ENCODE measurements at places on chromosomes 13 and 19.

GRCh38 chr13:49569993-49570689 is 15.2 kb downstream of the RCBTB1 start:
- DNase-seq, result no peak

DNA sequence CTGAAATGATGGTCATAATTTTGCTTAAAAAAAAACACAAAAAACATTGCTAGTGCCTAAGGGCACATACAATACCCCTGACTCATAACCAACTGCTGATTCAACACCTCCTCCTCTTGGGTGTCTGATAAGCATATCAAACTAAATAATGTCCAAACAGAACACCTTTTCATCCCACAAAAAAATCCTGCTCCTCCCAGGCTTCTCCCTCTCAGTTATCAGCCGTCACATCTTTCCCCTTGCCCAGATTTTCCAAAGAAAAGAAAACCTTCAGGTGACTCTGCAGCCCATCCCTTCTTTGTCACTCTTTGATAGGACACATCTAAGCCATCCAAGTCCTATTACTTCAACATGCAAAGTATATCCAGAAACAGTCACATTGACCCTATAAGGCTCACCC is 46.9 kb downstream of the ABCC4 start:
- DNase-seq, result no peak

DNA sequence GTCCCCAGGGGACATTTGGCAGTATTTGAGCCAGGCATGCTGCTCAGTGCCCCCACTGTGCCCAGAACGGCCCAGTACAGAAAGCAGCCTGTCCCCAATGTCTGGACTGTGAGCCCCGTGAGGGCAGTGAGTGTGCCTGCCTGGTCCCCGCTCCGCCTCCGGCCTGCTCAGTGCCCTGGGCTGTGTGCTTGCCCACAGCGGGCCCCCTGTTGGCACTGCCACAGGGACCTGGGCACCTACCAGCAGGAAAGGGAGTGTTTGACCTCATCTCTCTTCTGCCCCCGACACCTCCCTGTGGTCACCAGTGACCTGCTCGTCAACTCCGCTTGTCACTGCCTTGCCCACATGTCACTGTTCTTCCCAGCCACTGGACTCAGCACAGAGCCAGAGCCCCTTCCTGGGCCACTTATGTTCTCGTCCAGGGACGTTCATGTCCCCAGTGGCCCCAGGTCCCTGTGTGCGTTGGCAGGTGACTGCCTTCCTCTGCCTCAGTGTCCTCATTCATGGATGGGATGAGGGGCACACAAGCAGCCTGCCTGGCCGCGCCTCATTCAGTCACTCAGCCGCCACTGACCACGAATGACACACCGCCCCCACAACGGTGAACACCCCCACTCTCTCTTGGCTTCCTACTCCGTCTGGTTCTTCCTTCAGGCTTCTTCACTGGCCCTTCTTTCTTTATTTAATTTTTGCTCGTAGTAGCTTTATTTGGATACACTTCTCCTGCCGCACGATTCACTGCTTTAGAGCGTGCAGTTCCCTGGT is 2.8 kb downstream of the FZR1 start:
- DNase-seq, result no peak

- DNase-seq, result no peak
Measured at GRCh38 chr13:44223770-44224444, 149.7 kb upstream of the SERP2 start.

DNA sequence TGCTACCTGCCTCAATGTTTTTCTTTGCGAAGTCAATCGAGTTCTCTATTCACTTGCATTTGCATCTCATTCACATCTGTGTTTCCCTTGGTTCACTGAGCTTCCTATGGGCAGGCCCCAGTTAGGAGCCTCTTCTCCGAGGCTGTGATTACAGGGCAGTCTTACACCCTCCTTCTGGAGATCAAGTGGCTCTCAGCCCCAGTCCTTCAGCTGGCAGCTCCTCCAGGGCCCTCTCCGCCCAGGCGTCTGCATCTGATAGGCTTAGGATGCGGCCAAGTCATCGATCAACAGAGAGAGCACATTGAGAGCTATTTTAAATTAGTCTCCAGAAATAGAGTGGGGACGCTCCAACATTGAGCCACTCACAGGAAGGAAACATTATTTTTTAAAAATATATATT is 44.2 kb downstream of the MBNL2 start:
- no peak for DNase-seq

GRCh38 chr19:31252441-31252840 is 96.8 kb downstream of the TSHZ3 start:
- DNase-seq, result no peak

GRCh38 chr19:30217461-30217860 is 154.7 kb upstream of the ZNF536 start:
- no peak for DNase-seq

DNA sequence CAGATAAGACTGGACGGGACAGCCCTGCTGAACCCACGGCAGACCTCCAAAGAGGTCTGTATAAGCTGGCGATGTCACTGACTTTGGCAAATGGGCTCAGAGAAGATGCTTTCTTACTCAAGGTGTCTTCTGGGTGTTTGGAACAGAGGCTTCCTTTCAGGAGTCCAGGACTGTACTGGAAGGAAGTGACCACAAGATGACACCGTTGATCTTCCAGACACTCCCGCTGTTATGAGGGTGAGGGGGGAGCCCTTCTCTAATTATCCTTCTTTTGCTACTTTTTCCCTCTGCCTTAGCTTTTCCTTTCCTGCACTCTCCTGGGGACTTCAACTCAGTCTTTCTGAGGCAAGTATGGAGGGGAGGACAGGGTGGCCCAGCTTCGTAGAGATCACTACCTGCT is 65.2 kb upstream of the ZNF599 start:
- no peak for DNase-seq

GRCh38 chr19:28196961-28197360 is 1016.0 kb downstream of the UQCRFS1 start:
- DNase-seq, result no peak

GRCh38 chr13:33528896-33529295 is 243.3 kb upstream of the STARD13 start:
- no peak for DNase-seq

Measured in activated CD4-positive, alpha-beta memory T cell treated with anti-CD3 and anti-CD28 coated beads, Interleukin-2, amount 10 ng/mL, durations not matched to agents 7 days and 5 days (primary cell).